ENCODE measurements at places on chromosomes 12 and 14.

- DNase-seq = no peak
Measured at GRCh38 chr14:101948666-101949216, 15.6 kb upstream of the DYNC1H1 start.

DNA sequence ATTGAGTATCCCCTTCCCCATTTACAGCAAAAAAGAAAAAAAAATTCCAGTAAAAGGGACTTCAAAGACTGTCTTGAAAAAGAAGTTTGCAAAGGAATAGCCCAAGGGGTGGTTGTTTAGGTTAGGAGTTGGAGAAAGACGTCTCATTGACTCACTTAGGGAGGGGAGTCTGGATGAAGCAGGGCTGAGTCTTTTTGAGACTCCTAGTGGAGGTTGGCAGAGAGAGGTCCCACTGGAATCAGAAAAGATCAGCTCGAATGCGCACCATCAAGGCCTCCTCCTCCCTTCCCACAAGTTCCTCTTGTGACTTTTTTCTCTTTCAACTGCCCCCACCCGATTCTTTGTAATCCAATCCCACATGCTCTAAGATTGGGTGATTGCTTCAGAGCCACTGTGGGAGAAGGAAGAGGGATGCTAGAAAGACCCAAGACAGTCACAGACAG, 1.9 kb downstream of the ARHGEF40 start:
- DNase-seq = no peak

DNA sequence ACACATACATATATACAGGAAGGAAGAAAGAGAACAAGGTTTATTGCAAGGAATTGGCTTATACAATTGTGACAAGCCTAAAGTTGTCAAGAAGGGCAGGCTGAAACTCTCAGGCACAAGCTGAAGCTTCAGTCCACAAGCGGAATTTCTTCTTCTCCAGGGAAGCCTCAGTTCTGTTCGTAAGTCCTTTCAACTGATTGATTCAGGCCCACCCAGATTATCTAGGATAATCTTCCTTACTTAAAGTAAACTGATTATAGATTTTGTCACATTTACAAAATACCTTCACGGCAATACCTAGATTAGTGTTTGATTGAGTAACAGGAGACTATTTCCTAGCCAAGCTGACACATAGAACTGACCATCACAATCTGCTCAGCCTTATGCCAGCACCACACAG, 81.5 kb upstream of the TMEM260 start:
- peak; percentile 99 for DNase-seq

DNA sequence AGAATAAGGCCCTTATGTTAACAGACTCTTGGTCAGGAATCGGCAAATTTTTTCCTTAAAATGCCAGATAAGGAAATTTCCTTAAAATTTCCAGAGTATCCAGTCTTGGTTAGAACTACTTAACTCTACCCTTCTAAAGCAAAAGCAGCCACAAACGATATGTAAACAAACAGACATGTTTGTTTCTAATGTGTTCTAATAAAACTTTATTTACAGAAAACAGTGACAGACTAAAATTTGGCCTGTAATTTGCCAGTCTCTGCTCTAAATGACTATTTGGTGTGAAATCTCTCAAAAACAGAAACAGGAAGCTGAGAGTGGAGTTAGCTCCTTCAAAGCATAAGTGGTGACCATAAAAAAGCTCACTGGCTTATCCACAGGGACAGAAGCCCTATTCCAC, 78.2 kb downstream of the PRKAB1 start:
- no peak for DNase-seq

DNA sequence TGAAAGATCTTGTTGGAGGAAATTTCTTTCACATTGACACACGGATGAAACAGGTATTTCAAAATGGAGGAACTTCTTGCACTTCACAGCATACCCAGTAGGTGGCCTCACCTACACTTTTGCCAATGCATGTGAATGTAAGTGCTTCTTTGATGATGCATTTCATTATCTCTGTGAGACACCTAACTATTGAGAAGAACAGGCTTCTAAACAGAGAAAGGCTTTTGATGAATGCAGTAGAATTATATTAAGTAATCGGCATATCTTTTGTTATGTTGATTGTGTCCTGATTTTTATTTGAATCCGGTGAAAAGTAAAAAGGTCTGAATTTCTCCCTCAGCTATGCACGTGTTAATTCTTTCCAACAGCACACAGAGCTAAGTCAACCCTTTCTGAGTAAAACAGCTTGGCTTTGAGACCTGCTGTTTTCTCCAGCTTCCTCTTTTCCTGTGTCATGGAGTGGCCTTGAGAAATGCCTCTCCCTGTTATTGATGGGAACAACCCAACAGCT, 399.0 kb downstream of the NAV3 start:
- peak; percentile 67 for DNase-seq

DNA sequence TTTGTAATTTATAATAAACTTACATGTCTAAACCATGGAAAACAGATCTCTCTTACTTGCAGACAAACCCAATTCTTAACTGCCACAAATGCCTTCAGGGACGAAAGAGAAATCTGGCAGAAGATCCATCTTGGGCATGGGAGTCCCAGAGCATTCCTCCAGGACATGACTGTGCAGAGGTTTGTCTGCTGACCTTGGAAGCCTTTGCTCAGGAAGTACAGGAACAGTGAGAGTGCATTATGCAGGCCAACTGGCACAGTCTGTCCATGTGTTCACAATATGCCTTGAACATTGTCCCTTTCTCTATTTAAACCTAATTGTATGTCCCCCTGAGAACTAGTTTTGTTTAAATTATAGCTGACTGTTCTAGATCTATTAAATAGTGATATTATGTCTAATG, 467.1 kb downstream of the ATP23 start:
- no peak for DNase-seq

DNA sequence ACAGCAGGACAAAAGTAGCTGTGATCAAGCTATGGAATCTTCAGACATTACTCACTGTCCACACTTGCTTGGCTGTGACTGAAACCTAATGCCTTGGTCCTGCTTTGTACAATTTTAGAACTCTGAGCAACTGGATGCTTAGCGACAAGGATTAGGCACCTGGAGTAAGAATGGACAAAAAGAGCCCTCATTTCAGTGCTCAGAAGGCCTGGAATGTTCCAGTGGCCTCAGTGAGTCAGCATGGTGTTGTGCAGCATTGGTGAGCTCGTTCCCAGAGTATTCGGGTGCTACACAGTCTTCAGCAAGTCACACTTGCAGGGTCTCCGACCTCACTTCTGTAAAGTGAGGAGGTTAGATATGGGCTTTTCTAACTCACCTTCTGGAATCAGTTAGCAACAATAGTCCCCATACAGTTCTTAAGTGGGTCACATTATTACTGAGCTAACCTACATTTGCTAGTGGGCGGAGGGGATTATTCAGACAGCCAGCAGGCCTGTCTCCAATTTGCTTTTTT, 108.0 kb upstream of the MDM1 start:
- DNase-seq = no peak

DNA sequence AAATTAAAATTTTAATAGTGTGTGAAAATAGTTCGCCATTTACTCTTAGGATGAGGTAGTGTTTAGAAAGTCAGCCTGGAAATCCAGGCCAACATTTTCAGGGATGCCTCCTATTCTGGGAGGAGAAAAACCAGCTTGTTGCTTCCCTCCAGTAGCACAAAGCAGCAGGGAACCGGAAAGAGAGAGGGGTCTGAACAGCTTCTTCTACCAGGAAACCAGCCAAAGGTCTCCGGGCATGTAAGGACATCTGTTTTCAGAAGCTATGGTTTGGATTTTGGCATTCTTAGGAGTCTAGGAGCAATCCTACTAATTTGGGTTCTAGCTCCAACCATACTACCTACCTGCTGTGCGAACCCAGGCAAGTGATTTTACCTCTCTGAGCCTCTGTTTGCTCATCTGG, 85.3 kb downstream of the DPF3 start:
- DNase-seq = no peak

GRCh38 chr14:22464422-22465142, 124.4 kb downstream of the DAD1 start:
- no peak for DNase-seq

DNA sequence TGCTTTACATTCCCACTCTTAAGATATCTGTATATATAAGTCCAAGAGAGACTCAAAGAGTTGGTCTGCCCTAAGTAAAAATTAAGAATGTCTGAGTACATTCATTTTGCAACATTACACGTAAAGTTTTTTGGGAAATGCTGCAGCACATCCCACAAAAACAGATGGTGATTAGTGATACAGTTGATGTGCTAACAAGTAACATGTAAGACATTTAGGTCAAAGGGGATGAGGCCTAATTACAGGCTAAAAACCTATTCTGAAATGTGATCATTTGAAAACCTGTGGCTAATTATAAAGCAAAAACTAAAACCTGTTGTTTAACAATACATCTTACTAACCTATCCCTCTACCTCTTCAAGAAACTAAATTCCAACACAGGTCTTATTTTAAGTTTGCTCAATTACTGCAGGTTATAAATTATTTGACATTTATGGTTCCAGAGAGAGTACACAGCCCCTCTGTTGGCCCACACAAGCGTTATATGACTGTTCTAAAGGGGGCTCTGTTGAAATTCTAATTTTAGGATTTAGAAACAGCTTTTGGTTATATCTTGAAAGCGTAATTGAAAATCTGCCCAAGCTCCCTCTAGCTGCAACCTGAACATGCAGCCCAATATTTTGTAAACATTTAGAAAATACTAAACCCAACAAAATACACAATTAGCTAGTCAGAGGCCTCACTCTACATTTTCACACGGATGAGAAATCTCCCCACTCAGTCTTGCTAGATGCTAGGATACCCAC, 42.9 kb downstream of the BRAP start:
- DNase-seq = no peak

- no peak for DNase-seq
Measured at GRCh38 chr14:71122866-71123565, 215.8 kb downstream of the PCNX1 start.

DNA sequence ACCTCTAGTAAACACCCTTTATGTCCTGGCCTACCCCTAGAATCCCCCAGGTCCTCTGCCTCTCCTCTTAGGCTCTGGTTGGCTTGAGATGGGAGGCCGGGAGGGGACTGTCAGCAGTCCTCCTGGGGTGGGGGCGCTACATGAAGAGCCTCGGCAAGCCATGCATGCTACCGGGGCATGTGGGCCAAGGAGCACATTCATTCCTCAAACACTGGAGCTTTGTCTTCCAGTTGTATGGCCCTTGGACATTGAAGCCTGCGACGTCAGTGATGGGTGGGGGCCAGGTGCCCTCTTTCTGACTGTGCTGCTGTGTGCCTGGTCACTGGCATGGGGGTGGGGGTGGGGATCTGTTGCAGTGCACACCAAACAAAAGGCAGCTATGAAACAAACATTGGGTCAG, 15.8 kb upstream of the CELA1 start:
- DNase-seq = no peak

- no peak for DNase-seq
Measured at GRCh38 chr14:69314327-69314726, 54.4 kb downstream of the GALNT16 start.

GRCh38 chr12:1322821-1323220, 271.6 kb downstream of the FBXL14 start:
- DNase-seq = no peak

DNA sequence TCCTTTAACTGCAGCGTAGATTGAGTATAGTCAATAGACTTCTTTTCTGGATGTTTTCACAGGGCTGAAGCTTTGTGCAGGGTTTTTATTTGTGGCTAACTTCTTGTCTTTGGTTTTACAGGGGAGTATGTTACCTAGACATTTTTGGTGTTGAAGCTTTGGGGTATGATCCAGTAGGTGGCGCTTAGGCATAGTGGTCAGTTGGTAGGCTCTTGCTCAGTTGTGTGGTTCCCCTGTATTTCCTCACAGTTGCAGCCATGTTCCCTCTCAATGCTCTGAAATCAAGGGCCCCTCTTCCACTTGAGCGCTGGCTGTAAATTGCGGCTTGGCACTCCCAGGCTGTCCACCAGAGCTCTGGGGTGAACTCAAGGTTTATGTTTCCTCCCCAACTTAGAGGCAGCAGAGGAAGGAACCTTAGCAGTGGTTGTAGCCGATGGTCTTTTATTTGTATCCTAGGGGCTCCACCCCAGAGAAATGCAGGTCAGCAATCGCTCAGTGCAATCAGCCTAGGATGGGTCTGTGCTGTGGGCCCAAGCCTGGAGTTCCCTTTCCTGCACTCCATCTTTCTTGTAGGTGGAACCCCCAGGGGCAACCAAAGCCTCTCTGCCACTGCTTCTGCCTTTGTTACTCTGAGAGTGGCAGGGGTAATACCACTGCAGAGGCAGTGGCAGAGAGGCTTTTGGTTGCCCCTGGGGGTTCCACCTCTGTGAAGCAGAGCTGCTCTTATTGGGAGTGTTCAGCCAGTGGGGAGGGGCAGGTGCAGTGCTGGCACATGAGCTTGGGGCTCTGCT, 55.1 kb downstream of the CMAS start:
- DNase-seq = peak; percentile 63

DNA sequence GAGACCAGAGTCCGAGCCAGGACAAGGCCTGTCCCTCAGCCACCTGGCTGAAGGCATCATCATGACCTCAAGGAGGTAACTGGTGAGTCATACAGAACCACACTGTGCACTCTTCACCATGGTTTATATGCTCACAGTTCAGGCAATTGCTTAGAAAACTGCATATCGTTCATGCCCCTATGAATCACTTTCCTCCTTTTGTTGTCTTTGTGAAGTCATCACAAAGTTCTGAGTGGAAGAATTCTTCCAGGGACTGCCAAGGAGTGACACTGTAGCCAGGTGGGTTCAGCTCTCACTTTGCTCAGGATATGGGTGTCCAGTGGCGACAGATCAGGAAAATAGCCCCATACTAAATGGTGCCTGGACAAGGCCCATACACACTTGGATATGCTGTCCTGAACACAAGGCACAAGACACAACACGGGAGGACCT, 92.5 kb downstream of the DPF3 start:
- no peak for DNase-seq

DNA sequence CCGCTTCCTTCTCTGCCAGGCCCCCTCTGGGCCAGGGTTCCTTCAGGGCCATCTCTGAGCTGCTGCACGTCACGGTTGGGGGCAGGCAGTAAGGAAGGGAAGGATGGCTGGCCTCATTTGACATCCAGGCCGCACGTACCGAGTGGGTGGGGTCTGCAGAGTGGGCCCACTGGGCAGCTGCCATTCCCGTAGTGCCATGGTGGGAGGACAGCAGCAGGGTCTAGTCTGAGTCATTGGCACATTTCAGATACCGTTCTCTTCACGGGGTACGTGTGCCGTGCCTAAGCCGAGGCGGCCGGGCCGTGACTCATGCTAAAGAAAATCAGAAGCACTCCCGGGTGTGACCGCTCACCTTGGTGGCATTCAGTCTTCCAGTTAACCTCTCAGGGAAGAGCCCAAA, 43.9 kb downstream of the IL31 start:
- DNase-seq = no peak

DNA sequence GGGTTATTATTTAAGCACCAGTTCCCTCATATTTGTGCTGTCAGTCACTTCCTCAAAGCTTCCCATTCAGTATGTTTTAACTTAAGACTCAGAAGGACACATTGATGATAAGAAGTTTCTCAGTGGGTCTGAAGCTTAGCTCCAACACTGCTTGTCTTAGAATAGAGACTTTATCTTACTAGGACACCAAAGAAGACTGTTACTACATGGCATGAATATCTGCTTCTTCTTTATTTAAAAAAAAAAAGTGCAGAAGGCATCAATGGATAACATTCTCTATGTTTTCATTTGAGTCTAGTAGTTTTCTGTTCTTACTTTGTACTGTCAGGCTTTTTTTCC, 404.2 kb downstream of the DAD1 start:
- DNase-seq = no peak

Data from NCI-H82 (cell line).